ENCODE measurements at places on chromosomes 7 and 10.

DNA sequence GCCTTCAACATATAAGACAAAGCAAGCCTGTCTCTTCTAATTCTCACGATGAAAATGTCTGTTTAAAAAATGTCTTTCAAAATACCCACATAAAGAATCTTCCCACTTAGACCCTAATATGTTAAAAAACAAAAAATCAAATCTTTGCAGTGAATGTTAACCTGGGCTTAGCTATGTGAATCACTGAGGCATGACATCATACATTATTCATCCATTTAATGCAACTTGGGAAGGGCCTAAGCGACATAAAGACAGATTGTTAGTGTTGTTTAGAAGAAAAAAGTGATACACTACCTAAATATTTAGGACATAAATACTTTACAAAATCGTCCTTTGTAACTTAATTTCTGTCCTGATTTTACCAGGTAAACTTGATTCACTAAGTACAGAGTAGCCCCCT lies 648.5 kb upstream of the NRP1 start:
- DNase-seq = no peak

- no peak for DNase-seq
Observed at GRCh38 chr10:77611670-77612069, 25.9 kb downstream of the KCNMA1 start.

GRCh38 chr10:52677086-52677485 lies 95.5 kb downstream of the MBL2 start:
- no peak for DNase-seq

GRCh38 chr10:3624367-3624766 lies 160.6 kb downstream of the KLF6 start:
- DNase-seq = no peak

- DNase-seq = no peak
Observed at GRCh38 chr7:111803015-111803758, 240.9 kb upstream of the IMMP2L start.

- no peak for DNase-seq
Observed at GRCh38 chr7:155265961-155266360, 31.7 kb upstream of the INSIG1 start.

Measured in glutamatergic neuron (in vitro differentiated cells).